Head of caudate nucleus (tissue), 42 donors: ENCODE measurements at places on chromosomes 4 and X.

GRCh38 chr4:27148211-27148895 lies 287.7 kb downstream of the STIM2 start:
- DNase-seq, result no peak

DNA sequence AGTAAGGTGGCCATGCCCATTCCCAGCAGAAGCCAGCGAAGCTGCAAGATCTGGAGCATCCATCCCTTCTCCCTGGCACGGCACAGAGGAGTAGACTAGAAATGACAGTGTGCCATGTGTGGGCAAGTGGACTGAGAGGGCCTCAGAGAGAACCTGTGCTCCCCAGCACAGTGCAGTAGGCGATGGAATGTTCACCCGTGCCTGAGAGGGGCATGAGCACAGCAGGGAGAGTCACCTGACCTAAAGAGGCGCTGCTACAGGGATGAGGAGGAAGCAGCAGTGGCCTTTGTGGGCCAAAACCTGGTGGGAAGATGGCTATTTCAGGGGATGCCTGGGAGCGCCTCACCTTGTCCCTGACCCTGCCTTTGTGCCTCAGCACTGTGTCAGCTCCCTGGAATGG lies 8.0 kb upstream of the CDKN2AIP start:
- no peak for DNase-seq

GRCh38 chrX:17669891-17670290 lies 67.4 kb upstream of the SCML1 start:
- DNase-seq, result no peak

GRCh38 chr4:186792728-186793366 lies 69.2 kb upstream of the FAT1 start:
- DNase-seq, result no peak

DNA sequence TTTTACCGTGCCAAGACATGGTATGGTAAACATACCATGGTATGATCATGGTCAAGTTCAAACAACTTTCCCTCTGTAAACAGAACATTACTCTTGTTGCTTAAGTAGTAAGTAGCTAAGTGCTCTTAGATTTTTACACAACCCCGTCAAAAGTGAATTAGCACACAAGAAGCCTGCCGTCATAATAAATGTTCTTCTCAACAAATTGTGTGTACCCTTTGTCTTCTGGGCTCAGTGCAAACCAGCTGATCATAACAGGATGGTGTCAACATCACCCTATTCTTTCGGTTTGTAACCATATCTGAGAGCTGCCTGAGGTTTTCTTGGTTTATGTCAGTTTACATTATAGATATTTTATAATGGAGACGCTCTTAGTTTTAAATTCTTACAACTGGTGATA lies 28.8 kb downstream of the MSL3 start:
- no peak for DNase-seq

DNA sequence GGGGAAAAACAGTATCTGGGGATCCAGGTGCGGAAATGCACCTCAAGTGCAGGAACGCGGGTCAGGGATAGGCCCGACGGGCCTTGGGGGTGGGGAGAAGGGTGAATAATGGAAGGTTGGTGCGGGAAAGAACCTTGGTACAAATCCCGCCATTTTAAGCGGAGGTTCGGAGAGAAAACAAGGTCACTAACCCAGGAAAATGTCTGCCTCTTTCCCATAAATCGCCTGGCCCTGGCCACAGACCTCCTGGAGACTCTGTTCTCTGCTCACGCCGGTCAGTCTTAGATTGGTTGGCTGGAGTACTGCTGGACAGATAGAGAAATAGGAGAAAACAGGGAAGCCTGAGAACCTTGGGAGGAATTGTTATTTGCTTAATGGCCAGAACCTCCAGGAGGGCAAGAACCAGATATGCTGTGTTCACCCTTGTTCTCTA lies 897 bp upstream of the FBXL5 start:
- no peak for DNase-seq

- no peak for DNase-seq
Measured at GRCh38 chrX:39121903-39122302, 320.6 kb downstream of the MID1IP1 start.

DNA sequence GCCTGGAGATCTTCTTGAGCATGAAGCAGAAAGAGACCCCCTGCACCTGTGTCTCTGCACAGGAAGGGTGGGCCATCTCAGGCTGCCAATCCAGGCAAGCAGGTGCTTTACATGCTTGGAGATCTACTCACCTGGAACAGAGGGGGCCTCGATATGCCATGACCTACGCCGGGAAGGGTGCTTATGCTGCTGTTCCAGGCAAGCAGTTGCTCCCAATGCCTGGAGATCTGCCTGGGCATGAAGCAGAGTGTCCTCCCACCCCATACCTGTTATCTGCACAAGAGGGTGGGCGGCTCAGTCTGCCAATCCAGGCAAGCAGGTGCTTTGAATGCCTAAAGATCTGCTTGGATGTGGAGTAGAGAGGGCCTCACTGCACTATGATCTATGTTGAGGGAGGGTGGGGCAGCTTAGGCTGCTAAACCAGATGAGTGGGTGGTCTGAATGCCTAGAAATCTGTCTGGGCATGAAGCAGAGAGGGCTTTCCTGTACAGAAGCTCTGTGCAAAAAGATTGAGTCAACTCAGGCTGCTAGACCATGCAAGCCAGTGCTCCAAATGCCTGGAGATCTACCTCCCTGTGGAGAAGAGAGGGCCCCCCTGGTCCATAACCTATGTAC lies 104.5 kb upstream of the QRFPR start:
- DNase-seq, result no peak

DNA sequence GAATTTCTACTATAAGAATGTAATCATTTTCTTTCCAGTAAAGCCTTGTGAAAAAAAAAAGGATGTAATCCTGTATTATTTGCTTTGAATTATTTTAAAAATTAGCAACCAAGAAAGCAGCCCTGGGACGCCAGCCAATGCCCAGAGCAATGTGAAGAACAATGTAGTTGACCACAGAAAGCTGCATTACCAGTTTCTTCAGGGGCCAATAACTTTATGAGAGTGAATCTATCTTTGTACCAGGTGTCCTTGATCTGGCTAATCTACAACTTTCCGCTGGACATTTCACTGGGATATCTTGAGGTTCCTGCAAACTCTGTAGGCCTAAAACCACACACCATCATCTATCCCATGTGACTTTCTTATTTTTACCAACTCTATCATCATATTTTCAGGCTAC lies 7.6 kb upstream of the KLHL2 start:
- DNase-seq, result no peak

GRCh38 chrX:32852203-32852602 lies 359.1 kb downstream of the DMD start:
- no peak for DNase-seq

GRCh38 chr4:180993244-180993836 lies 1249.9 kb upstream of the TENM3 start:
- no peak for DNase-seq

DNA sequence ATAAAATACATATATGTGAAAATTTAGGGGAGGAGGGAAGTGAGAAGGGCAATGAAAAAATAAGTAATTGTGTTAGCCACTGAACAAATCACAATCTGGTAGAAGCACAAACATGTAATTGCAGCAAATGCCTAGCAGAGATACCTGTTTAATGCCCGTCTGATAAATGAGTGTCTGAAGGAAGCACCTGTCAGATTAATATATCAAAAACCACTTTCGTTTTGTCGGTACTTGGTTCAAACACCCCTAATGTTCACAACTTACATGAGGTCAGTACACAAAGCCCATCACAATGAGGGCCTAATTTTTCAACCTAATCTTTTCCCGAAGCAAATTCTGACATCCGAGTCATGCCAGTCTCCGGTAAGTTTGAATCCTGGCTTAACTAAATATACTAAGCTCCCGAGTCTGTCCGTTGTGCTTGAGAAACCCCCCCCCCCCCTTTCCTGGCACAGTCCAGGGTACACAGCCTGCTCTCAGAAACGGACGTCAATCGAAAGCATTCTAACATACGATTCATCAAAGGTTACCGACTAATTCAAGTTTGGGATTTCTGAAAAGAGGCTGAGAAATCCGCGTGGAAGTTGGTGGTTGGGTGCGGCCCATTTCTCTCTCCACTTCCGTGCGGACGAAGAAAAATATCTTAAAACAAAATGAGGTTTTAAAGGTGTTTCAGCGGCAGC lies 758 bp downstream of the SDAD1 start:
- DNase-seq, result no peak

- DNase-seq, result no peak
Measured at GRCh38 chr4:148834804-148835631, 392.8 kb upstream of the NR3C2 start.

DNA sequence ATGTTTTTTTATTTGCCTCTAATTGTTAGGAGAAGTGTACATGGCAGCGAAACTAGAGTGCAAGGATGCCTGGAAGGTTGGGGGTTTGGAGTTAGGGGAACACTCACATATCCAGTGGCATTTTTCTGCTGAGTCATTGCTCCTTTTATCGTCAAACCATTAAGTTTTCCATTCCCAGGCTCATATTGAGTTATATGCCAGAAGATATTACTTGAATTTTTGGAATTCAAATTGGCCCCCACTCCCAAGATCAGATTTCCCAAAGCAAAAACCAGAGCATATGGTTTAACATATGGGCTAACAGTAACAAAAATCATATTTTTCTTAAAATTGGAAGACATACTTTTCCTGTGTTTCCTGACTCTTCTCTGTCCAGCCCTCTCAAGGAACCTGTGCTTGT lies 152.7 kb downstream of the FSTL5 start:
- DNase-seq, result no peak

GRCh38 chr4:150145946-150146340 lies 67.7 kb downstream of the DCLK2 start:
- no peak for DNase-seq

DNA sequence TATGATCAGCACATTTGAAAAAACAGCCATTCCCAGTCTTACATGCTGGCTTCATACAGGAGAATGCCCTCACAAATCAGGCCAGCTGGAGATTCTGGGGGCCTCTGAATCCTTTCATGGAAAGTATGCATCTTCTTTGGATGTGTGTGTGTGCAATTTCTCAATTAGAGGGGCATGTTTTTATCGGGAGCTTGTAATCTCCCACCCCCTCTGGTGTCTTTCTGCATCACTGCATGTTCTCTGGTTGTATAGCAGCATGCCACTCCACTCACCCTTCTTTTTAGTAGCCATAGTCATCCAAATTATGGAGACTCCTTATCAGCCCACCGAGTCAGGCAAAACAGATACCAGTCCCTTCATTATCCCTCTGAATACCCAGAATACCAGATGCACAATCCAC lies 282.2 kb upstream of the SLIT2 start:
- no peak for DNase-seq

GRCh38 chr4:75025431-75025830 lies 92.5 kb downstream of the PARM1 start:
- DNase-seq, result peak; percentile 15

GRCh38 chrX:17587366-17587765 lies 149.9 kb upstream of the SCML1 start:
- DNase-seq, result no peak

DNA sequence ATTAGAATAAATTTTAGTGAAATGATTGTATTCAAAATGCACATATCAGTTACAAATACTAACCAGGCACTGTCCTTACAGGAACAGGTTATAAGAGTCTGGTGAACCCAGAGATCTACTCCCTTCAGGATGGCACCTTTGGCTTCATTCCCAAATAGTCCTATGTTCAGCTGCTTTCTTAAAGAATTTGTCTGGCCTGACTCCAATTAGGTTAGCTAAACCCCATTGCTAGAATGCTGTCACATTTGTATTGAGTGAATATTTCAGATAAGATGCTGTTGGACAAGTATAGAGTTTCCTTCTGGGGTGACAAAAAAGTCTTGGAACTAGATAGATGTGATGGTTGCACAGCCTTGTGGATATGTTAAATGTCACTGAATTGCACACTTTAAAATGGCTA lies 69.4 kb downstream of the EFHC2 start:
- no peak for DNase-seq

GRCh38 chrX:49184294-49185281 lies 1.6 kb downstream of the PRICKLE3 start:
- peak; percentile 78 for DNase-seq

DNA sequence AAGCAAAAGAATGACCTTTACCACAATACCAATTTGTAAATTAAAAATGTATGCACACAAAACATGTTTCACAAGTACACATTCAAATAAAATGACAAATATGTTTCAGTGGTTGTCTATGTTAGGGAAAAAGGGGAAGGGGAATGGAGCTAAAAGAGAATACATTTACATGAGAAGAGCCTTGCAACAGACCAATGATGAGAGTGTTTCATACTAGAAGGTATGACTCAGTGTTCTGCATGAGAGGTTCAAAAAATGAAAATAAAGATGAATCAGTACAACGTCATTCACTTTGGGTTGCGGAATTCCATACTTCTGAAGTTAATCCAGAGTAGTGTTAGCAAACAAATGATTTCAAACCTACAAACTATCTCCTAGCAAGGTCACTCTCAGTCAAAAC lies 51.7 kb downstream of the RPGR start:
- no peak for DNase-seq

DNA sequence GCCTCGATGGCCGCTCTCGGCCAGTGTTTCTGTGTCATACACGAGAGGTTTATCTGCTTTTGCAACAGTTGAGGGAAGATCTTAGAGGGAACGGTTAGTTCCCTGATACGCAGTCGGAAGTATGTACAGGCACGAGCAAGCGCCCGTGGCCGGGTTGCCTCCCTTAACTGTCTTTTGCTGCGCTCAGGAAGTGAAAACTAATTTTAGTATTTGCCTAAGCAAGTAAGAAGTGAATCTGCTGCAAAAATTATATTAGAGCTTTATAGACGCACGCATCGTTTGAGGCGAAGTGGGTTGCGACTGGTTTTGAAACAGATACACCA lies 695 bp downstream of the MTM1 start:
- no peak for DNase-seq

- DNase-seq, result peak; percentile 59
Measured at GRCh38 chr4:8394061-8394519, 46.4 kb downstream of the ACOX3 start.

GRCh38 chrX:33211356-33212260 lies at the start of gene DMD:
Gene DMD (minus strand): TSS chrX:33211549. CDS start chrX:33211312, 237 bp downstream.
- peak; percentile 58 for DNase-seq

DNA sequence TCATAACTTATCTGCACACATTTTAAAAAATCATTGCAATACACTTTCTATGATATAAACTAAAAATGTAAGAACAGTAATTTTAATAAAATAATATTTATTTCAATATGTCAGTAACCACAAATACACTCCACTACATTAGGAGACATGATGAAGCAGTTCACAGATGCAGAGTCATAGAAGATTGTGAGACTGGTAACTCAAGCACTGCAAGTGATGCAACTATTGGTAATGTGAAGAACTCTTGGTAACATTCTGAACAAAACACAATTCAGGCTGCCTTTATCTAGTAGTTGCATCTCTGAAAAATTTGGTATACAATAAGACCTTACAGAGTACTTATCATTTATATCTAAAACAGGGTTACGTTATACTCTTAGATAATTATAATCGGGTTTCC lies 52.6 kb upstream of the LRAT start:
- no peak for DNase-seq

- no peak for DNase-seq
Measured at GRCh38 chrX:109974906-109975655, 27.8 kb upstream of the TMEM164 start.
